Progenitor cell of endocrine pancreas (in vitro differentiated cells): ENCODE measurements at places on chromosomes 13 and 19.

GRCh38 chr13:28707629-28708427, 10.9 kb downstream of the SLC46A3 start:
- no peak for DNase-seq

DNA sequence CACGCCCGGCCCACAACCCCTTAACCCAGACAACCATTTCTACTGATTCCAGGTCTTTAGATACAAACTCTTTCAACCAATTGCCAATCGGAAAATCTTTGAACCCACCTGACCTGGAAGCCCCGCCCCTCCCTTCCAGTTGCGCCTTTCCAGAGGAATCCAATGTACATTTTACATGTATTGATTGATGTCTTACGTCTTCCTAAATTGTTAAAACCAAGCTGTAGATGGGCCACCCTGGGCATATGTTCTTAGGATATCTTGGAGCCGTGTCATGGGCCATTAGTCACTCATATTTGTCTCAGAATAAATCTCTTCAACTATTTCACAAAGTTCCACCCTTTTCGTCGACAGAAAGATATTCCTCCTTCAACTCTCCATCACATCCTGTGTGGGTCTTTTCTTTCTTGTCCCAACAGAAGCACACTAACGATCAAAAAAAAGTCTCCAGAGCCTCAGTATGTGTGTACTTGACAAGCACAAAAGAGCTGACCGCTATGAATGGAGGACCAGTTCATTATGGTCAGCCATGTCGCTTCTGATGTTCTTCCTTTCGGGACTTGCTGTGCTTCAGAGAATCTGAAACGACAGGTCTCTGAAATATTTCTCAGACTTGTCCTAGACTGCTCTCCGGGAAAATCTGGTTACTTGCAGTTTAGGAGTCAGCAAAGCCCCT, 601 bp upstream of the ZNF749 start:
- no peak for DNase-seq

- DNase-seq = no peak
Observed at GRCh38 chr19:29446361-29446760, 79.4 kb upstream of the VSTM2B start.

GRCh38 chr13:41345914-41346589, 35.0 kb downstream of the NAA16 start:
- DNase-seq = no peak

- DNase-seq = no peak
Observed at GRCh38 chr19:36030264-36031148, 2.2 kb downstream of the CLIP3 start.

GRCh38 chr19:18108897-18109296, 11.3 kb downstream of the MAST3 start:
- no peak for DNase-seq

DNA sequence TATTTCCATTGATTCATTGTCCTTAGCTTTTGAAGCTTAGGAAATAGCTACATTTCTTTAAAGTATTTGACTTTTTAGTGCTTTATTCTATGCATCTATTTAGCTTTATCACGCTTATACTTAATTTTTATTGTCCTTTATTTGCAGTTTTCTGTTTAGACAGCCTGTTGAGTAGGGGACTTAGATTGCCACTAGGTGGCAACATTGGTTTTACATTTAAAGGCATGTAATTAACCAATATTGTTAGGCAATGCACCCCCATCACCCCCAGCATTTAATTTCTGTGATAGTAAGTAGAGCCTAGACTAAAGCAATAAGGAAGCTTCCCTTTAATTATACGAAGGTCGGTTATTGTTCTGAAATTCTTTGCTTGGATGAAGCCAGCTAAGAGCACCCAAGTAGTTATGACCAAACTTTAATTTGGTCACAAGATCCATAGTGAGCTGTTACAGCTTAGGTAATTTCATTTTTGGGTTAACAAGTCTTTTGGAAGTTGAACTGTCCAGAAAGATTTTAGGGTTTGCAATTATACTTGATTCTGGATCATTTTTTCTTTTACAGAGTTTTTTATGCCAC, 36.5 kb downstream of the B3GLCT start:
- DNase-seq = no peak

- no peak for DNase-seq
Observed at GRCh38 chr19:4431808-4432674, 25.6 kb downstream of the UBXN6 start.

DNA sequence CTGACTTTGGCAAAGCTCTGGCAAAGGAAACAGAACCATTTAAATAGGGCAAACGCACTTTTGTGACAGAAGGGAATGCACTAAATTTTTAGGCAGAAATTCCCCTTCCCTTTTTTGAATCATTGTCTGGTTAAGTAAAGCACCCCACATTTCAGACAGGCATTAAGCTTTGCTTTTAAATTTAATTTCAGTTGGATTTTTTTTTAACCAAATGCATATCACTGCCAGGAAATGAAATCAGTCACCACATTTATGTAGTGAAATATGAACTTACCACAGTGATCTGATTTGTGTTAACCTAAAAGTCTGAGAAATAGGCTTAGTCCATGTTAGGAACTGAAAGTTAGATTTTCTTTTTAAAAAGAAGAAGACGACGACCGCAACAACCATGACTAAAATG, 10.8 kb downstream of the GPR183 start:
- DNase-seq = no peak

DNA sequence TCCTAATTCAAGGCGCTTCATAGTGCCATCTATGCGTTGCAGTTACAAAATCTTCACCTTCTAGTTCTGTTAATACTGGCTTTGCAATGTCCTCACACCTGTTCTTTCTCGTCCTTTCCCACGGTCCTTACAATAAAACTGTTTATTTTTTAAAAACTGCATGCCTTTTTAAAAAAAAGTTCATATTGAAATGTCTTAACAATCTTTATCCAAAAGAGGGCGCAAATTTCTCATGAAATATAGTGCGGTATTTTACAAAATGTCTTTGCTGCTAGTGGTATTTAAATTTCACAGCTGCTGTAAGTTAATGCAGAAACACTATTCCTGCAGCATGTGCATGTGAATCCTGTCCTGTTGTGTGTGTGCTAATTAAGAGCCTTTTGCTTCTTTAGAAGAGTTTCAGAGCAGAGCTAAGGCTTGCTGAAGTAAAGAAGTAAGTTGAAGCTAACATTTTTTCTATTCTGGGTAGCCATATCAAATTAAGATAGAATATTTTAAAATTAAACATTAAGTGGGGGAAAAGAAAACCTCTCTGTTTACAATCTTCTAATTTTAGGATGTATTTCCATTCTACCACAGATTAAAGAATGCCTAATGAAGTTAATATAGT, 15.8 kb upstream of the CLDN10 start:
- DNase-seq = no peak

- DNase-seq = no peak
Observed at GRCh38 chr19:35216016-35216832, 12.3 kb downstream of the FAM187B start.
